ENCODE measurements at places on chromosomes 5 and 9.

DNA sequence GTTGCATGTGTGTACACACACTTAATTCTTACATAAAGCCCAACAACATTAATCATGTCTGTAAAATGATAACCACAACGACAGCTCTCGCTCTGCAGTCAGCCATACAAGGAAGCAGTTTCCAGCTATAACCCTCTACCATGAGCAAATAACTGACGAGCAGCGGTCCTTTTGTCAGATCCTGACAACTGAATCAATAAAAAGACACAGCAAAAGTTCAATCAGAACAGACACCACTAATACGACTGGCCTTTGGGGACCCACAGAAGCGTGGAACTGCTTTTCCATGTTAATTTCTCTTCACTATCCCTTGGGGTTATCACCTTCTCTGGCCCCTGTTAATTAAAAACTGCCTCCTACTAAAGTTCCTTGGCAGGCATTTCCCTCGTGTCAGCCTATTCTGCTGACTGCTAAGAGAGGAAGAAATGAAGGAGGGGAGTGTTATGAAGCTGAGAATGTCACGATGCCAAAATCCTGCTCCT is 722.8 kb upstream of the GRAMD2B start:
- DNase-seq, result no peak

DNA sequence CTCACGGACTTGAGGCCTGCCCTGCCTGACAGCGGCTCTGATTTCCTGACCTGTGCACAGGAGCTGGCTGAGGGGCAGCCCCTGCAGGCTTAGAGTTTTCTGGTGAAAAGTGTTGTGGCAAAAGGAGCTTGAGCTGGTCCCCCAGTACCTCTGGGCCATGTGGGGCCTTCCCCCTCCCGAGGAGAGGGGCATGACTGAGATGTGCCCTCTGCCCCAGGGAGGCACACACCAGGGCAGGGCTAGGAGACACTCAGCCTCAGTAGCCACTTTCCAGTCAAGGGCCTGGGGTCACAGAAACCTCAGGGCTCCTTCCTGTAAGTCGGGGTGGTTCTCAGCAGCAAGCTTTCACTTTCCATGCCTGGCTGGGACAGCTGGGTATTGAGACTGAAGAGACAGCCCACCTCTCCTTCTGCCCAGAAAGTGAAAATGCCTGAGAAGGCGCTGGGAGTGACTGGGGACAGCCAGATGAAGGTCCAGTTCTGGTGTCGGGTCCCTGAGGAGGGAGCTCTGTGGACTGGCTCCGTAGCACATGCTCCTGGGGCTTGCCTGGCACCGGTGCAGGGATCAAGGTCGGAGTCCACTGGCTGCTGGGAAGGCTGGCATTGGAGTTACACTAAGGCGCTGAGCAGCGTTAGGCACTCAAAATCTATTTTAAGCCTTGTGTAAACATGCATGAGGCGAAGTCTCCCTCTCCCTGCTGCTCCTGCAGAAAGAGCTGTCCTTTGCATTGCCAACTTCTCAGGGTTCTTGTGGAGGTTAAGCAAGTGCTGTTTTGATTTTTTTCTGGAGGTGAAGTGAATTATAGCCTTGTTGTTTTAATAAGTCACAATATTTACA is 394.9 kb downstream of the GADD45G start:
- DNase-seq, result peak; percentile 6

GRCh38 chr5:151239237-151239861 is 13.6 kb upstream of the GM2A start:
- peak; percentile 19 for DNase-seq

- no peak for DNase-seq
These were observed 9.7 kb upstream of the URM1 start for GRCh38 chr9:128361296-128361985.

DNA sequence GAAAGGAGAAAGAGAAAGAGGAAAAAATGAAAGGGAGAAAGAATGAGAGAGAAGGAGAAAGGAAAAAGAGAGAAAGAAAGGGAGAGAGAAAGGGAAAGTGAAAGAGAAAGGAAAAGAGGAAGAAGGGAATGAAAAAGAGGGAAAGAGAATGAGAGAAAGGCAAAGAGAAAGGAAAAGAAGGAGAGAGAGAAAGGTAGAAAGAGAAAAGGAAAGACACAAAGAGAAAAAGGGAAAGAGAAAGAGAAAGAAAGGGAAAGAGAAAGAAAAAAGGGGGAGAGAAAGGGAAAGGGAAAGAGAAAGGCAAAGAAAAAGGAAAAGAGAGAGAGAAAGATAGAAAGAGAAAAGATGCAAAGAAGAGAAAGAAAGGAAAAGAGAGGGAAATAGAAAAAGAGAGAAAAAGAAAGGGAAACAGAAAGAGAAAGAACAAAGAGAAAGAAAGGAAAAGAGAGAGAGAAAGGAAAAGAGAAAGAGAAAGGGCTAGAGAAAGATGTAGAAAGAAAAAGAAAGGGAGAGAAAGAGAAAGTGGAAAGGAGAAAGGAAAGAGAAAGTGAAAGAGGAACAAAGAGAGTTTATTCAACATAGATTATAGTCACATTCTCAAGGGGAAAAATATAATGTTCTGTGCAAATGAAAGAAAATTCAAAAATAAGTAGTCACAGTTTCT is 165.2 kb downstream of the TMEM38B start:
- no peak for DNase-seq

GRCh38 chr5:141559461-141559860 is 59.3 kb downstream of the DIAPH1 start:
- no peak for DNase-seq

DNA sequence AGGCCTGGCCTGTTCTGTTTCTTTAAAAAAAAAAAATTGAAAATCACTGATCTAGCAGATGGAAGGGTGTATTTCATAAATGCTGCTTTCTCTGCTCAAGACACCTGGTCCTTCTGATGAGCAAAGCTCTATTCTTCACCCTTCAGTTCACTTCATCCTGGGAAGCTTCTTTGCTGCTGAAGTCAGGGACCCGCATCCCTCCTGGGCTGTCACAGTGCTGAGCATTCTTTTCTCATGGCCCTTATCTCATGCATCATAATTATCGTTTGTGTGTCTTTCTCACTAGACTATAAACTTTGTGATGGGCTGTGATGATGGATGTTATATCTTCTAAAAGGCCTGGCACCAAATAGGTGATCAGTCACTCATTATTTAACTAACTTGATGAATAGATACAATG is 461.0 kb downstream of the GADD45G start:
- no peak for DNase-seq

DNA sequence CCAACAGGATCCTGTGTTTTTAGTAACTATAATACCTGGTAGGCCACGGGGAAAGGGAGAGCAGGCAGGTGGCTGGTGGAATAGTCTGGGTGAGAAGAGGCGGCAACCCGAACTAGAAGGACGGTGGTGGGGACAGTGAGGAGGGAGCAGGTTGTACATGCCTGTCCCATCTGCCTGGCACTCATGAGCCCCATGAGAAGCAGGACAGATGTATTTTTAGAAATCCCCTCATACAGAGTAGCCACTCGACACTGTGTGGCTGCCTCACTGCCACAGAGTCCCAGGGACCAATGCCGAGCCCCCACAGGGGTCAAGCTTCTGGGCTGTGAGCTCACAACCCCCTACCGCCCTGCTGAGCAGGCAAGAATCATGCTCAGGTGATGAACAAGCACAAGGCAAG is 136.6 kb downstream of the SEC61B start:
- no peak for DNase-seq

DNA sequence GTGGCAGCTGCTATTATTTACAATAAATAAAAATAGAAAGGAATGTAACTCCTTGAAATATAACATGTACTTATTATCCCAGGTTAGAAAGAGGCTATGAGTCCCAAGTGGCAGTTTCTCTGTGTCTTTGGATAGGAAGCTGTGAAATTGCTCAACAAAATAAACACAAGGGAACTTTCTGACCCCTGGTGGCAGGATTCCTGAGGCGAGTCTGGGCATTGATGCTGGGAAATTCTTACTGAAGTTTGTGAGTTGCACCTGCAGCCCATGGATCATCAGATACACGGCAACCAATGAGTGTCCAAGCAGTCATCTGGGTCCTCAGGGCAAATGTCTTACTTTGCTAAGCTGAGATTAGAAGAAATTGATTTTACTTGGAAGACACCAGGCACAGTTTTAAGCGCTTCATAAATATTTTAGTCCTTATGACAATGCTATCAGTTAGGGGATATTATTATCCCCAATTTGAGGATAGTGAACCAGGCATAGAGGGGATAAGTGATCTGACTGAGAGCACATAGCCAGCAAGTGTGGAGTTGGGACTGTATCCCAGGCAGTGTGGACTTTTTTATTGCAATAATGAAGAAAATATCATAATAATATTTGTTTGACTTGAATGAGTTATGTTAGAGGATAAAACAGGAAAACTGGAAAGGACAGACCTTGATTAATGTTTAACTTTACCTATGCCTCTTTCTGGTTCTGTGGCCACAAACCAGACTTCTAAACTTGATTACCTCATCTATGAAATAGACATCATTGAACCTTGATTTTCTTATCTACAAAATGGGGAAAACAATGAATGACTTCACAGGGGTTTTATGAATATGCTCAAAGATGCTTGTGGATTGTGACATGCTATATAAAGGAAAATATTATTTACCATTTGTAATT is 265.5 kb upstream of the ADAMTSL1 start:
- DNase-seq, result no peak

DNA sequence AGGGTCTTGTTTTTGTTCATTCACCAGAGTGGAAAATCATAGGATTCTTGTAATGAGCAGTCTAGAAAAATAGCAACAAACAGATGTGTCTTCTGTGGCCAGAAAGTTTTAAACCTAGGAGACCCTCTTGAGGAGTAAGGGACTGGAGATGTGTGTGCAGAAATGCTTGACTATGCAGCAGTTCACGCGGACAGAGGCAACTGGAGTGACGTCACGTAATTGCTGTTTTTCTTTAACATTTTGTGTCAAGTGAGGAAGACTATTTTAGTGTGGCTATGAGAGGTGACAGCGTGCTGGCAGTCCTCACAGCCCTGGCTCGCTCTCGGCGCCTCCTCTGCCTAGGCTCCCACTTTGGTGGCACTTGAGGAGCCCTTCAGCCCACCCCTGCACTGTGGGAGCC is 163.1 kb upstream of the PTCH1 start:
- no peak for DNase-seq

DNA sequence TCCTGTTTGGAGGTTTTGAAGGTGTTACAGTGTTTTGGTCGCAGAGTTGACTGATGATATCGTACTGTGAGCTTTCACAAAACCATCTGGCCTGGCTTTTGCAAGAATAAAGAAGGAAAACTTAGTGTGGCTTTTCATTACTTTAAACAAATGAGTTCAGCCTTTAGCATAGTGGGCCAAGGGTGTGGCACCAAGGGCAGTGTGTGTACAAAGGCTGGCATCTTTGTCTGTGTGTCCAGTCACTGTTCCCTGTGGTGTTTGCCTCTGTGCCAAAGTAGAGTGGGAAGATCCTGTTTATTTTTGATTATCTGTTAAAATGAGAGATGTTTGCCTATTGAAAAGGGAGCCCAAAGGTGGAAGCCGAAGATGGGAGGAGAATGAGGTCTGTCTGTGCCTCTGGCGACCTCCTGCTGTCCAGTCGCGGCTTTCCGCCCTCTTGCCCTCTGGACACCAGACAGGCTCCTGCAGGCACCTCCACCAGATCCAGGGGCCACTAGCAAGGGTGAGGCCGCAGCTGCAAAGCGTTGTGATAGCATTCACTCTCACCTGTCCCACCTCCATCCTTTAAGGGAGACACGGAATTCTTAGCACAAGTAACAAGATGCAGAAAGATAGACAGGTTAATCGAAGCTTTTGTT is 113.7 kb downstream of the TRIO start:
- no peak for DNase-seq

DNA sequence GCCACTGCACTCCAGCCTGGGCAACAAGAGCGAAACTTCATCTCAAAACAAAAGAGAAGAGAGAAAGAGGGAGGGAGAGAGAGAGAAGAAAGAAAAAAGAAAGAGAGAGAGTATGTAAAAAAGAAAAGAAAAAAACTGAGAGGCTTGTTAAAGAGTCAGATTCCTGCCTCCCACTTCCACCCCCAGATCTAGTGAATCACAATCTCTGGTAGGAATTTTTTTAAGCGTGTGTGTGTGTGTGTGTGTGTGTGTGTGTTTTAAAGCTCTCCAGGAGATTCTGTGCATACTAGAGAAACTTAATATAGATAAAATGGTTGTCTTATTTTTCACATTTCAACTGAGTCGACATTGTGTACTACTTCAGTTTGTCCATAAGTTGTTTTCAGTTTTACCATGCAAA is 32.0 kb downstream of the SAR1B start:
- DNase-seq, result no peak

- no peak for DNase-seq
These were observed 341.7 kb upstream of the CLINT1 start for GRCh38 chr5:158200619-158201018.

GRCh38 chr9:93132287-93132927 is 1.6 kb downstream of the NINJ1 start:
- no peak for DNase-seq

DNA sequence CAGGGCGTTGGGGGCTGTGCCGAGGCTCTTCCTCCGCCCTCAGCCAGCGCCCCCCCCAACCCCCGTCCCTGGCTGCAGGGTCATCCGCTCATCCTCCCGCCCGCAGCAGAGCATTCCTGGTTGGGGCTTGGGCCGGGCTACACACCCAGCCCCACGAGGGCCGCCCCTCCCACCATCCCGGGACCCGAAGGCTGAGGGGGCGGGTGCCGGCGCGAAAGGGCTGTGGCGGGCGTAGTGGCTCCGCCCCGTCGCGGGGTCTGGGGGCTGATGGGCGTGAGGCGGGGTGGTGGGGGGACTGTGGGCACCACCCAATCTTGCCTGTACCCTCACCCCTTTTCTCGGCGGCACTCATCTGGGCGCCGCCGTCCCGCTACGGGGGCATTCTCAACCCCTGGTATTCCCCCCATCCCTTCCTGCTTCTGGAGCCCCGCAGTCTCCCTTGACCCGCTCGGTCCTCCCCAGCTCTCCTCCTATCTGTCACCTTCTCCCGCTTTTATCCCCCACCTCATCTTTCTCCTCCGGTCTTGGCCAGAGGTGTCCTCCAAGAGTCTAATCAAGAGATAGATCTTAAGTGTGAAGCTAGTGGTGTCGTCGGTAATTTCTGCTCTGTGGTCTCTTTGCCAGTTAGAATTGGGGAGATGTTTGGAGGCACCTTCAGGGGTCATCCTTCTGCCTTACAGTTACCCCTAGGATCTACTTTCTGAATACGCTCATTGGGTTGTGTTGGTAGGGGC is 1.6 kb downstream of the FER start:
- DNase-seq, result no peak

- no peak for DNase-seq
These were observed 644 bp downstream of the IER5L start for GRCh38 chr9:129177443-129177790.

- no peak for DNase-seq
These were observed 657.9 kb downstream of the TLR4 start for GRCh38 chr9:118362123-118362522.

DNA sequence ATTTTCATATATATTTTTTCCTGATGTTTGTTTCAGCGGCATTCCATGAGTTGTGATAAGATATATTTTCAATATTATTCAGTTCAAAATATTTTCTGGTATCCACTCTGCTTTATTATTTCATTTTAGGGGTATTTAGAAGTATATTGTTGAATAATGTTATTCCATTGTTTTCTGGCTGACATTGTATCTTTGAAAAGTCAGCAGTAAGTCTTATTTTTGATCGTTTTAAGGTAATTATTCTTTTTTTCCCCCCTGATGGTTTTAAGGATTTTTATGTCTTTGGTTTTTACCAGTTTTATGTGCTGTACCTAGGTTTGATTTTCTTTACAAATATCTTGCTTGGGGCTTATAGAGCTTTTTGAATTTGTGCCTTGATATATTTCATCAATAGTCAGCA is 6.6 kb upstream of the GLRA1 start:
- DNase-seq, result no peak

Data from activated CD4-positive, CD25-positive, alpha-beta regulatory T cell treated with anti-CD3 and anti-CD28 coated beads, Interleukin-2, amount 50 U/mL, for 16 hours (primary cell).